HFFc6 (cell line): ENCODE measurements at places on chromosomes 11 and 22. TPM values are rescaled to one million over a fixed set of nuclear protein-coding genes. Genes with fewer than 3 reads are reported as not detected.

Gene PNPLA3
- 3.0 and 5.7 TPM in 2 replicates for total RNA-seq

Gene API5
- 89.7 to 105 TPM (median 97.9 TPM) in 3 replicates for total RNA-seq

Gene C11orf21
- total RNA-seq: not detected in 3 replicates

- H3K36me3 ChIP-seq: peaks cover 8% of the 10 kb centered on the region
- H3K4me3 ChIP-seq: peak overlapping the region; percentile 90
- H3K4me1 ChIP-seq: peaks cover 23% of the 10 kb centered on the region
- DNase-seq: no peak
- H3K27ac ChIP-seq: no peak overlapping the region
Observed at GRCh38 chr22:37266581-37267134, 15.7 kb upstream of the CYTH4 start.

Gene GSTT2
- total RNA-seq: 0.45 TPM in 1 of 3 replicates, not detected in the others

Gene SLC6A5
- not detected in 3 replicates for total RNA-seq

DNA sequence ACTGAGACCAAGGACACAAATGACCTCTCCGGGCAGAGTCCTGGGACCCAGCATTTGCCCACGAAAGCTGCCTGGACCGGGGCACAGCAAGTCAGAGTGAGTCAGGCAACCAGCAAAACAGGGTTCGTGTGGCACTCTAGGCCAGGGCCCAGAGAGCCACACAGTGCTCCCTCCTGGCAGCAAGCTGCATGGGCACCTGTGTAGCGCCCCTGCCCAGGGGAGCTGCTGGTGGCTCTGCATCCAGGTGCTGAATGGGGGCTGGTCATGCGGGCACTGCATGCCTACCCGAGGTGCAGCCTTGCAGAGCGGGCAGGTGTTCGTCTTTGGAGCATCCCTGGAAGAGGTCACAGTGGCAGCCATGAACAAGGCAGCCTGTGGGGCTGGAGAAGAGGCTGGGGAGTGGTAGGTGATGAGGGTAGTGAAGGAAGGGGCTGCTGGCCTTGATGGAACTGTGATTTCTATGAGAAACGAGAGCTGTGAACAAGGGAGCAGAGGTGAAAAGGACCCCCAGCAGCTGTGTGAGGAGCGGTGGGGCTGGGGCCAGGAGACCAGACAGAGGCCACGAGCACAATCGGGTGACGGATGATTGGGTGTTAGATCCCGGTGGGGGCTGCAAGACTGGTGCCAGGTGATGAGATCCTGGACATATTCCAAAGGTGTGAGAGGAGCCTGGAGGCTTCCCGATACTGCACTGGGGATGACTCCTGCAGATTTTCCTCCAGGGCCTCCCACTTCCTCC is 63.3 kb downstream of the DGCR2 start:
- no peak overlapping the region for H3K4me3 ChIP-seq
- peaks cover 24% of the 10 kb centered on the region for H3K36me3 ChIP-seq
- peaks cover 24% of the 10 kb centered on the region for H3K4me1 ChIP-seq
- DNase-seq: no peak
- no peaks in the 10 kb centered on the region; the same call in 1 of the 2 replicates for H3K27me3 ChIP-seq
- peak overlapping the region; percentile 43; the same call in 1 of the 2 replicates for H3K27ac ChIP-seq
